NCI-H460 (cell line): ENCODE measurements at places on chromosomes 5 and 9. TPM values are rescaled to one million over a fixed set of nuclear protein-coding genes. Genes with fewer than 3 reads are reported as not detected.
A peak's percentile ranks its signal among the peaks of the same experiment; 100 is the strongest.

DNA sequence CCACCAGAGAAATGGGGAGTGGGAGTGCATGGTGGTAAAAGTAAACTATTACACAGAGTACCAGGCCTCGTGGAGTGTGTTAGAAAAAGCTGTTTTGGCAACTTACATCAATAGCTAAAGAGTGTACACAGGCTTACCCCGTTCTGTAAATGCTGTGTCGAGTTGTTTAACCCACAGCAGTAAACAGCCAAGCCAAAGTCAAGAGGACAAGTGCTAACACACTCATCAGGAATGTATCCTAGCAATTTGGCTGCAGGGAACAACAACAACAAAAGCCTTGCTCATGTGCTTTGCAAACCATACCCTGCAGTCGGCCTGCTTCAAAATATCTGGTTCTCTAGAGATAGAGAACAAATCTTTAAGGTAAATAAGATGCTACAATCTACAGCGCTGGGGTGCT lies 15.9 kb downstream of the DAP start:
- DNase-seq, result no peak

DNA sequence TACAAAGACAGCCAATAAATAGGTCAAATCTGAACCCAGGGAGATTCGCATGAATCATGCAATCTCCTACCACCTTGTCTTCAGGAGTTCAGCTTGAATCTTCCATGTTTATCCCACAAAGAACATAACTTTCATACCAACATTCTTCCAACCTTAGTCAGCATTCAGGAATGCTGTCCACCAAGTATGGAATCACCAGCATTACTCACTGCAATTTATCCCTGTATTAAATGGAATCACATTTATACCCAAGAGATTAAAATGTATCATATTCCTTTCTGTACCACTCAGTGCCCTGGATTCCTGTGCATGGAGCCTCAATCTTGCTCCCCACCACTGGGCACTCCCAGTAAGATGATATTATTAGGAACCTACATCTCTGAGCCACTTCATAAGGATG lies 162.6 kb downstream of the GLIS3 start:
- DNase-seq, result peak; percentile 65

TXNDC8 gene
- not detected in 2 replicates for total RNA-seq

DNA sequence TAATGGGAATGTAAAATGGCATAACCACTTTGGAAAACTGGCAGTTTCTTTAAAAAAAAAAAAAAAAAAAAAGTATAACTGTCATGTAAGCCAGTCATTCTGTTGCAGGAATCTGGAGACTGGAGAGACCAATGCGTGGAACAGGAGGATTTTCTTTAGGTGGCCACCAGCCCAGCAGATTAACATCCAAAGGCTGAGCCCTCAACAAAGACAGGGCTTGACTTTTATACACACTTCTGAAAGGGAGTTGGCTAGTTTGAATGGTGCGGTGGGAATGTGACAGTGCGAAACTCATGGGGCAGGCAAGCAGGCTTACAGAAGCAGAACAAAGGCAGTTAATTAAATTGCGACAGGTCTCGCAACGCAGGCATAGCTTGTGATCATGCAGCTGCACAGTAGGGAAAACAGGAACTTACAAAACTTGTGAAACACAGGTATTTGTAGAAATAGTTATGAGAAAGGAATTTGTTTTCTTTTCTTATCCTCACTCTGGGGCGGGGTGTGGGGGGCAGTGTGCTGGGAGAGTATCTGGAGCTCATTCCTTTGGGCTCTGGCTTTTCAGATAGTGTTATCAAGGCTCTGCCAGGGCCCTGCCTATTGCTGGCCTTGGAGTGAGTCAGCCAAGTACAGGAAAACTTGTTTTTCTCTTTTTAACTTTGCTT lies 12.0 kb downstream of the UIMC1 start:
- no peak for DNase-seq

- no peak for DNase-seq
These were observed 133.3 kb upstream of the TLX3 start for GRCh38 chr5:171175746-171176145.

LPAR1 gene
- total RNA-seq, result 1.2 and 1.3 TPM in 2 replicates

IL11RA gene
- total RNA-seq, result 2.2 and 3.3 TPM in 2 replicates

- no peak for DNase-seq
These were observed 90.1 kb downstream of the STARD4 start for GRCh38 chr5:111422245-111422644.

FOXE1 gene
- 0.05 and 0.26 TPM in 2 replicates for total RNA-seq

GRCh38 chr9:137387114-137387890 lies 35.7 kb downstream of the EXD3 start:
- no peak for DNase-seq

TOPORS gene
- total RNA-seq, result 17.3 and 18.7 TPM in 2 replicates

- peak; percentile 86 for DNase-seq
These were observed at the start of gene EHMT1 for GRCh38 chr9:137618105-137619067. TSS of gene EHMT1 (plus strand) at chr9:137619005. CDS start at chr9:137619029, 24 bp downstream.

DNA sequence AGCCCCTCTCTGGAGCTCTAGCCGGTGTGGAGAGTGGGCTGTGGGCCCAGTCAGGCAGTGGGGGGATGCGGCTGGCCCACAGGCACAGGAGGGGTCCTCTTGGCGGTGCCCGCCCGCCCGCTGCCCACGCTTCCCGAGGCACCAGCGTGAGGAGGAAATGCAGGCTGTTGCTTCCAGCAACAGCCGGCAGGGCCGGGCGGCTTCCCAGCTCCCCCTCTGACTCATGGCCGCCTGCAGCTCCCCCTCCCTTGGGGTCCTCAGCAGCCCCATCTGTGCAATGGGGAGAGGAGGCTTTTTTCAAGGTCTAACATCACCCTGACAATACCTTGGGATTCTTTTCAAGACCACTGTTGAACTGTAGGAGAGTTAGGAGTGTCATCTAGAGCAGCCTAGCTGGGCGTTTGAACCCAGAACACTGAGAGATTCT lies 10.4 kb downstream of the CXXC5 start:
- no peak for DNase-seq

DNA sequence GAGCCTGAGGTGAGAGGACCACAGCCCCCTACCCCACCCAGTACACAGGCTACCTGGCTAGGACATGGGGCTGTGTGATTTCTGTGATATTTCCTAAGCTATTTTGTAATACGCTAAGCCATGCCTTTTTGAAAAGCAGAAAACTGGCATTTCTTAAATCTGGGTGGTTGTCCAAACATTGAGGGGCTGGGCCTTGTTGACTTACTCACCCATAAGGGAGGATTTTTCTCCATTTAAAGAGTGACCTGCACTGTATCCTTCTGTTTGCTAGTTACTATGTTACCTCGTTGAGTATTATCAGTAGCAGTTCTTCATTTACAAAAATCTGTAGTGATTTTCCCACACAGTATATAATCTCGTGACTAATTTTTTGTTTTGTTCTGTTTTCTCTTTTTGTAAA lies 117.5 kb upstream of the OTULINL start:
- DNase-seq, result no peak

DNA sequence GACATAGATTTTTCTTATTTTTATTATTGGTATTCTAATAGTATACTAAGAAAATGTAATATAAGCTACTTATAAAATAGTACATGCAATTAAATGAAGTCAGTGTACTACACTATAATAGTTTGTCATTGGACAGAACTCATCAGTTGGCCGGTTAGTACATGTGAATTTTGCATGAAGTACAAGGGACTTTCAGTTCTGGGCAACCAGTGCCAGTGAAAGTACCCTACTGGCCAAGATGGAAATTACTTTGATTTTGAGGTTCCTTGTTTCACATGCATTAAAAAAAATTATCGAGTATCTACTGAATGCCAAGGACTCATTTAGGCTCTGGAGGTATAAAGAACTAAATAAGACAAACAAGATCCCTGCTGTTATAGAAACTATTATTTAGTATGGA lies 213.4 kb upstream of the ELL2 start:
- DNase-seq, result peak; percentile 17

DNA sequence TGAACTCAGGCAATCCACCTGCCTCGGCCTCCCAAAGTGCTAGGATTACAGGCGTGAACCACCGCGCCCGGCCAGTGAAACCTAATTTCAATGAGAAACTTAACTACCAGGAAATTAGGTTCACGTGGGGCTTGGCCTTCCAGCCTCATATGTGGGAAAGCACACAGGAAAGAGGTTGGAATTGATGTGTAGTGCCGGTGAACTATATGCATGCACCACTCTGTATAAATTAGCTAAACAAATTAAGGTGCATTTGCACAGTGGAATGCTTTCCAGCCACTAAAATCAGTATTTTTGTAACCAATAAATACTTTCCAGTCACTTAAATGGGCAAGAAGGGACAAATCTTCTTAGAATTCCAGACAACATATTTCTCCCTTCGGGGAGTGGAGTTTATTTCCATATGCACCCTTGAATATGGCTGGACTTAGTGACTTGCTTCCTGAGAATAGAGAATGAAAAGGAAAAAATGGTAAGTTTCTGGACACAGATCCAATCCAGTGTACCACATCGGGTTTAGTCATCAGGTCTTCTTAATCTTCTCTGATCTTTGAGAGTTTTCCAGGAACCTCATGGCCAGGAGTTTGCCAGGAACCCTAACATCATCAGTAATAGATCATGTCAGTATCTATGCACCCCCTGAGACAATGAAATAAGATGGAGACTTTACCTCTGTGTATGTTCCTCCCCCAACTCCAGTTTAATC lies 24.9 kb downstream of the ATOX1 start:
- DNase-seq, result no peak

DNA sequence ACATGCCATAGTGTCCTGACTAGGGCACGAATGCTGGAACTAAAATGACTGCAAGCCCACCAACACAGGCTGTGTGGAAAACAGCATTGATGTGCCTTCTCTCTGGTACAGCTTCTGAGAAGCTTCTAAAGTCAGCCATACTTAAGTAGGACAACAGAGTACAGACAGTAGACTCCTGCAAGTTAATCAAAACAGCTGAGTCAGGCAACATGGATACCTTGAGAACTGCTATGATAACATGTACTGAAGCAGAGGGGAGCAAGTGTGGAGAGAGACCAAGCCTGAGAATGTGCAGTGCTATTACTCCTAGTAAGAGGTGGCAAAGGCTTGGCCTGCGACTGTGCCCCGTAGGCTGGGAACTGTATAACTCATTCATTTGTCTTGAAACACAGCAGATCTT lies 2.5 kb downstream of the ISCA1 start:
- no peak for DNase-seq

DNA sequence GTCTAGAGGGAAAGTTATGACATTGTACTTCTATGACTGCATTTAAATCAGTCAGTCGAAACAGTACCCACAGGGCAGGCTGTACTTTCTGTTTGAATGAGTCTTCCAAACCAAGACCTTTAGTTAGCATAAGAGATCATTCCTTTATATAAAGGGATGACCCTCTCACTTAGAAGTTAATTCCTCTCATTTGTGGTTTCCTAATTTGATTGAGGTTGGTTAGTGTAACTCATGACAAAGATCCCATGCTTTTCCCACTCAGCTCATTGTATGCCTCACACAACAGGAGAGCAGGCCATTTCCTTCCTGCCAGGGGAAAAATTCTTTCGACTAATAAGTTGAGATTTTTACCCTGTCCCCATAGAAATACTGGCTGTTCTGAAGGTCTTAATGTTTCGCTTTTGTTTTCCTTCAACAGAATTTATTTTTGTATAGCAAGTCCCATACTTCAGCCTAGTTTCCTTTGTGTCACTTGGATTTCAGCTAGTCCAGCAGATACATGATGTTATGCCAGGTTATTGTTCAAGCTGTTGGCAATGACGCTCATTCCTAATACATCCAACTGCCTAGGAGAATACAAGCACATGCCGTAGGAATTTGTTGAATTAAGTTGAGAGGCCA lies 500.7 kb downstream of the SPATA31D1 start:
- DNase-seq, result no peak

- no peak for DNase-seq
These were observed 68.9 kb upstream of the STXBP1 start for GRCh38 chr9:127543221-127543620.

GRCh38 chr5:172953776-172954675 lies 5.2 kb upstream of the RPL26L1 start:
- DNase-seq, result no peak

DNA sequence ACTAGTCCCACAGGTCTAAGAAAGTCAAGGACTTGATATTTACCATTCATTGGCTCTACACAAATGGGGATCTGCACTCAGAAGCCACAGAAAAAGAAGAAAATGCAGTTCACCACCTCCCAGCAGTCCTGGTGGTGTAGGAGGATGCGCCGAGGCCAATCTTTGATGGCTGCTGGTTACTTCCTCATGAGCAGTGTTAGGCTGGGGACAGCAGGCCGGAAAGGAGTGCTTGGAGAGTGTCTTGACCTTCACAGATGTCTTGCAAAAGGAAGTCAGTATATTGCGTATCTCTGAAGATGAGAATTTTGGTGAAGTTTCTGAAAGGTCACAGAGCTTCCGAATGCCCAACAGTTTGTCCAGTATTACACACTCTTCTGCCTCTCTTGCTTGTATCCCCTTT lies 597.0 kb downstream of the EBF1 start:
- no peak for DNase-seq

DBH gene
- total RNA-seq, result not detected in 2 replicates

SLC6A7 gene
- 1.6 TPM in 2 replicates for total RNA-seq

ARHGEF39 gene
- 5.0 and 7.5 TPM in 2 replicates for total RNA-seq

DNA sequence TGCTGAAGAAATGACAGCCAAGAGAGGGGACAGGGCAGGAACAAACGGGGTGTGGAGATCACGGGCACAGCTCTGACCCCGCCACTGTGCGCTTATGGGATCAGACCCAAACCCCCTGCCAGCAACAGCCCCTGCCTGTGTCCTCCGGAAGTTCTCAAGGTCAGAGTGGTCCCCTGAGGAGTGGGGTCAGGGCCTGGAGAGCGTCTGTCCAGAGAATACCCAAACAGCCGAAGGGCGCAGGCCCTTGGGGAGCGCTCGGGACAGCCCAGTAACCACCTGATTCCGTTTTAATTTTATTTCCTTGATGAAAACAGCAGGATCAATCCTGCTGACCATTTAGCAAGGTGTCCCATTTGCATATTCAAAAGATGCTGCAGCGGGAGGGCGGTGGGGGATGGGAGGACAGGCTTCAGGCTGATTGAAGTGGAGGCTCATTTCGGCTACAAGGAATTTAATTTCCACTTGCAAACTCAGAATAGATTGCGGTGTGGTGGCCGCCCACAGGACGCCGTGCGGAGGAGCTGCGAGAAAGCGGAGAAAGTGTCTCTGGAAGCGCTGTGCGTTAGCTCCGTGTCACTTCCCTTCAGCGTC lies 32.6 kb upstream of the TMEM250 start:
- DNase-seq, result no peak

DRD1 gene
- not detected in 2 replicates for total RNA-seq

DNA sequence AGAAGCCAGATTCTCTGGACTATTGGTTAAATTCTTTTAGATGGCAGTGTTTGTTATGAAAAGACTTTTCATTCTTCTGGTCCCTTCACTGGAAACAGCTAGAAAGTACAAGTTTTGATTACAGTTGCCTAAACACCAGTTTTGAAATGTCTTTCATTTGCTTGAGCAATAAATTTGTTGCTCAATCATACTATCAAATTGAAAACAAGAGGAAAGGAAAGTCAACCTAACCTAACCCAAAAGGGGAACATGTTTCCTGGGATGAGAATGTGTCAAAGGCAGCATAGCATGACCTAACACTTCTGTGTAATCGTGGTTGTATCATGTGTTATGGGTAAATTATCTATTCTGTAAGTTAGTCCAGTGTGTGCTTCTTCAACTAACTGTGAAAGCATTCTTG lies 213.2 kb downstream of the TMC1 start:
- no peak for DNase-seq

GBGT1 gene
- 0.27 and 1.0 TPM in 2 replicates for total RNA-seq
